Type B pancreatic cell (in vitro differentiated cells): ENCODE measurements at places on chromosomes 12 and 14.

DNA sequence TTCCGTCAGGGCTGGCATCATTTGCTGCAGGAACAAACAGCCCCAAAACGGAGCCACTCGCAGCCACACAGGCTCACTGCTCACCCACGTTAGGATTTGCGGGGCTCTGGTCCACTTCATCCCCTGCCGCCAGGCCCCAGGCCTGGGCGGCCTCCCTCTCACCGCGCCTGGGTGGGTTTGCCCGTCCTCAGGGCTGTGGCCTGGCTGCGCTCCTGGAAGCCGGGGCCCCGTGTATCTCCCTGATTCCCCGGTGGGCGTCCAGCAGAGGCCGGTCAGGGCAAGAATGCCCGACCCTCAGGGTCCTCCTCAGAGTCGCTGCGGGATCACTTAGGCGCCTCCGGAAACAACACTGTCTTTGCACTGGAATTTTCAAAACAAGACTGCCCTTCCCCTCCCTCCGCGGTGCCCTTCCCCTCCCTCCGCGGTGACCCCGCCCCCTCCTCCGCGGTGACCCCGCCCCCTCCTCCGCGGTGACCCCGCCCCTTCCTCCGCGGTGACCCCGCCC, 15.7 kb upstream of the FBRSL1 start:
- DNase-seq = no peak

DNA sequence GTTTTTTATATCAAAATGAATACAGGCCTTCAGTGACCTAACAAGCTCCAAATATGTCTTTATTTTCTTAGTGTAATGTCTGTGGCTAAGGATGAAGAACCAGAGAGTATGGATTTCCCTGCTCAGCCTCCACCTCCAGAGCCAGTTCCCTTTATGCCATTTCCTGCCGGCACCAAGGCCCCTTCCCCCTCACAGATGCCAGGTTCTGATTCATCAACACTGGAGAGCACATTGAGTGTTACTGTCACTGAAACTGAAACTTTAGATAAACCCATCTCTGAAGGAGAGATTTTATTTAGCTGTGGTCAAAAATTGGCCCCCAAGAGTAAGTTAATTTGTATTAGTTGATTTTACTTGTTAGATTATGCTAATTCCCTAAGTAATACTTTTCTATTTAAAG, 61.0 kb downstream of the KIAA0586 start:
- no peak for DNase-seq

DNA sequence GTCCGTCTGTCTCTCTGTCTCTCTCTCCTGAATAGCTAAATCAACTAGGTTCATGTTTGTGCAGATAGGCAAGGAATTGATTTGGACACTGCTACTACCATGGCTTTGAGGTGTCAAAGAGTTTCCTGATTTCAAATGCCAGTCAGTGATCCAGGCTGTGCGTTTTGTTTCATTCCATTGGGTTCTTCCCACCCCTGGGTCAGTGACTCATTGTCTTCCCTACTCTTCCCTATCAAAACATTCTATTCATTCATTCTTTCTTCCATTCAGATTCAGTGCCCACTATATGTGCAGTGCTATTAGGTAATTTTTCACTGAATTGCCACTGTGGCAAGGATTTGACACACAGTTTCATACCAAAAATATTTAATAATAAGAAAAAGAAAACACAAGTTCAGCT, 50.4 kb downstream of the RPH3A start:
- no peak for DNase-seq

GRCh38 chr14:71947947-71948500, 15.8 kb downstream of the RGS6 start:
- no peak for DNase-seq

DNA sequence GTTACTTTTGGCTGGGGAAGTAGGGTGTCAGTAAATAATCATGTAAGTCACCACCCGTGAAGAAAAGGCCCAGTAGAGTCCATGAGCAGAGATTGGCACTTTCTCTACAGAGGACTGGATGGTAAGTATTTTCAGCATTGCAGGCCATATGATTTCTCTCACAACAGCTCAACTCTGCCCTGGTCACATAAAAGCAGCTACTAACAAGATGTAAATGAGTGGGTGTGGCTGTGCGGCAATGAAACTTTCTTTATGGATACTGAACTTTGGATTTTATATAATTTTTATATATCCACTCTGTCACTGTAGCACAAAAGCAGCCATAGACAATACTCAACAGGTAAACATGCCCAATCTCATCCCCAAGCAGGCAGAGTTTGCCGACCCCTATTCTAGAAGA, 343.6 kb downstream of the GLT1D1 start:
- DNase-seq = no peak

GRCh38 chr14:35390577-35391387, 13.8 kb downstream of the NFKBIA start:
- no peak for DNase-seq

DNA sequence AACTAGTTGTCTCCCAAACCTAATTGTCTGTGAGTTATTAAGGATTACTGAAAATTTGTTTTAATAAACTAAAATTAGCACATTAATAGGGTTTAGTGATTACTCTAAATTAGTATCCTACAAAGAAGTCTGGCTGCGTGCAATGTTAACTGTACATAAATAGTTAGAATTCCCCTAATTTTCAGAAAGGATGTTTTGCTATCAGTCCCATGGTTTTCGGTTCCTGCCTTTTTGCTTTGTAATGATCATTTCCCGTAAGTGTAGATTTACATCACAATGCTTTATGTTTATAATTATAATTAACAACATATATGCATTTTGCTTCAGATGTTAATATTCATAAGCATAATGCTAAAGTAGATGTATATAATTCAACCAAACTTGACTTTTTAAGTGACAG, 19.8 kb upstream of the LYZ start:
- no peak for DNase-seq
